ENCODE measurements at places on chromosomes 1 and 21.
A peak's percentile ranks its signal among the peaks of the same experiment; 100 is the strongest.

- DNase-seq, result no peak
Measured at GRCh38 chr21:32329776-32330175, 31.1 kb downstream of the MRAP start.

DNA sequence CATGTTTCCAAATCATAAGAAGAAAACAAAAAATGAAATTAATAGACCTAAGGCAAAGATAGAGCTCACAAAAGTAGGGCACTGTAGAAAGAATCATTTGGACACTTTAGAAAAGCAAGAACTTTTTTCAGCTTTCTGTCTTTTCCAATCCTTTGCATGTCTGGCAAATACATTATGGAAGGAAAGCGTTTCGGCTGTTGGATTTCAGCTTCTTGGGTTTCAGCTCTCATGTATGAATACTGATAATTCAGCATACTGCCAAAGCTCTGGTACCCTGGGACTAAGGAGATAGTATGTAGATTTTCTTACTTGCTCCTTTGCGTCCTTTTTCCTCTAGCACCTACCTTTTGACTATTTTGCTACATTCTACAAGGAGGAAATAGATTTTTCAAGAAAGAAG, 375.9 kb downstream of the BRINP3 start:
- DNase-seq, result no peak

DNA sequence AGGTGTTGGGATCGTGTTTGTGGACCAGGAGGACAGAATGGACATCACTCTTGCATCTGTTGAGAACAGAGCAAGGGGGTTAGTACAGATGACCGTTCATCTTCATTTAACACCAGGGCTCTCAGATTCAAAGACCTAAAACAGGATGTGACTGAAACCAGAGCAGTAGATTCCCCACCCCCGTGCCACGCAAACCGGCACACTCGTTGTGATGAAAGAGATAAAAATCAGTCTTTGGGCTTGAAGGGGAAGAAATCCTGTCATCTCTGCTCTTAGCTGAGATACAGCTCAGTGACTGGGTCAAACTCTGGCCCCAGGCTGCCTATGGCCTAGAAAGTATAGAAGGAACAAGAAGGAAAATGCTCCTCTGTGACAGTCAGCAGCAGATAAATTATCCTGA, 146.2 kb upstream of the KRTAP19-8 start:
- no peak for DNase-seq

DNA sequence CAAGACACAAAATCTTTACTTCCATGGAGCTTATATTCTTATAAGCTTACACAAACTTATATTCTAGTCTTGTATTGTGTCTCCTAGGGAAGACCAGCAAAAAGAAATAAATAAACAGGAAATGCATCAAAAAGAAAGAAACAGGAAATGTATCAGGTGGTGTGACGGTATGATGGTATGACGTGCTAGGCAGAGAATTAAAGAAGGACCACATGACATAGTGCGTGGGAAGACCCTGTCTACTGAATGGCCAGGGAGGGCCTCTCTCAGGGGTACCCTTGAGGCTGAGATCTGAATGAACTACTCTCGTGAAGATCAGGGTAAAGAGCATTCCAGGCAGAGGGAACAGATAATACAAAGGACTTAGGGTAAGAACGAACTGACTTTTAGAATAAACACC, 15.6 kb upstream of the WDR26 start:
- no peak for DNase-seq

- no peak for DNase-seq
Measured at GRCh38 chr1:53048960-53049573, 12.9 kb upstream of the PODN start.

DNA sequence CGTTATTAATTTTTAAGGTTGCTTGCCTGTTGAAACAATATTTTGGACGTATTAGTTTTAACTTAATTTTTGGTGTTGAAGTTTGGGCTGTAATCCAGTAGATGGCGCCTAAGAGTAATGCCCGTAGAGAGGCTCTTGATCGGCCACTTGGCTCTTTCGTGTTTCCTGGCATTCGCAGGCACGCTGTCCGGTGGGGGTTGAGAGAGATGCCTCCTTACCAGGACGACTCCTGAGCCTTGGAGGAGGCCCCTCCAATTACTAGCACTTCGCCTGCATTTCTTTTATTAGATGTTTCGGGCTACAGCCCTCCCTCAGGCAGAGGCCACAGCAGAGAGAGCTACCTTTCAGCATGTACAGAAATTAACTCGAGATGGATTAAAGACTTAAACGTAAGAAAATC, 12.0 kb downstream of the OR2M4 start:
- DNase-seq, result peak; percentile 50

All from GM13977 (cell line).